ENCODE measurements at places on chromosomes 7 and 10.

- DNase-seq: peak; percentile 90
These were observed at the start of gene AKR1E2 for GRCh38 chr10:4825868-4826791. Gene AKR1E2, plus strand, starts transcription at chr10:4826207. Its CDS starts 118 bp downstream, at chr10:4826325.

DNA sequence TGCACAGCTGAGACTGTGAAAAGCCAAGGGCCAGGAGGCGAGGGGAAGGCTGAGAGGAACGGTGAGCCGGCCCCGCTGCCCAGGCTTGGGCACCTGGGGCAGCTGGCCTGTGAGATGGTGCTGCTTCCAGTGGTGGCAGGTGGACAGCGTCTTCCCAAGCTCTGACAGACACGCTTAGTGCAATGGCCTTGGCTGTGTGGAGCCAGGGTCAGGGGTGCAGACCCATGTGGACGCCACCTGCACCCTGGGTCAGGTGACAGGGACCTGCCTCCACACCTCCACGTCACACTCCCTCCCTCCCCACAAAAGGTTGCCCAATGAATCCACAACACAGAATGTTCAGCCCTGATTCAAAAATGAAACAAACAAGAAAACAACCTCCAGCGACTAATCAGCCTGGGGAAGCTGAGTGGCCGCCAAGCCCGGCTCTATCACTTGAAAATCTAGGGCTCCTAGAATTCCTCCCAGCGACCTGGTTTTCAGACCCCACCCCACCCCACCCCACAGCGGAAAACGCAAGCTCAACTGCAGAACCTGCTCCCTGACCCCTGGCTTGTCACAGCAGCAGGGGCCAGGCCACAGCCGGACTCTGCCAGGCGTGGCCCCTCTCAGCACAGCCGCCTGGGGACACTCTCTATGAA is 54.3 kb downstream of the PRKAG2 start:
- DNase-seq: no peak

DNA sequence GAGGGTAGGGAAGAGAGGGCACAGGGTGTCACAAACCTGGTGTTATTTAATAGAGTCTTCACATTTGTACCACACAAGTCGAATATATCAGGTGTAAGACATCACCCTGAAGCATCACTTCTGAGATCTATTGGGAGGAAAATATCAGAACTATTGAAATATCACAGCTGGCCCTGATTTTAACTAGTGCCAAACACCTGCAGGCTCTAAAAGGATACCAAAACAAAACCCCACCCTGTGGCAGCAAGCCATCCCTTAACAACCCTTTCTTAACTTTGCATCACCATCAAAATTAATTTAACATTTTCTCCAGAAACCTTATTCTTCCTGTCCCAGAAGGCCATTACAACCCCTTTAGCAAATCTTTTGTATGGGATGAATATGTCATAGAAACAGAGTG is 365.4 kb downstream of the SUGCT start:
- no peak for DNase-seq

DNA sequence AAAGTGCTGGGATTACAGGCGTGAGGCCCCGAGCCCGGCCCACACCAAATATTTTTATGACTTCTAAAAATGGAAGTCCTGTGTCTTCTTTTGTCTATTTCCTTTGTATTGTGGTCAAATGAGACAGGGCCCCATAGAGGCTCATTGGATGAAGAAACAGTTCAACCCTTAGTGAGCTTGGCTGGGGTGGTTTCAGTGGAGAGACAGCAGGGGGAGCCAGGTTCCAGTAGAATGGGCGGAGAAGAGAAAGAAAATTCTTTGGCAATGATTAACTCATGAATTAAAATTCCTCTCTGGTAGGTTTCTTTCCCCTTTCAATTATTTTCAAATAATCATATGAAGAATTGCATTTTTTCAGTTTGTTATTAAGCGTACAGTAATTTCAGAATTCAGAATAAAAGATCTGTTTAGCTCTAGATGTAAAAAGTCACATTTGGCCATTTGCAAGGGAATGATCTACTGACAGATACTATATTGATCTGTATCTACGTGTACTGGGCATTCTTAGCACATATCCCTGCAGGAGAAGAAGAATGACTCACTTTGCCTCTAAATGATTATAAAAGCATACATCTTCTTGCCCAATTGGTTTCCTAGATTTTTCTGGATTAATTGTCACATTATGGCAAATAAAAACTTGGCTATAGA is 43.2 kb downstream of the PNLIPRP3 start:
- no peak for DNase-seq

DNA sequence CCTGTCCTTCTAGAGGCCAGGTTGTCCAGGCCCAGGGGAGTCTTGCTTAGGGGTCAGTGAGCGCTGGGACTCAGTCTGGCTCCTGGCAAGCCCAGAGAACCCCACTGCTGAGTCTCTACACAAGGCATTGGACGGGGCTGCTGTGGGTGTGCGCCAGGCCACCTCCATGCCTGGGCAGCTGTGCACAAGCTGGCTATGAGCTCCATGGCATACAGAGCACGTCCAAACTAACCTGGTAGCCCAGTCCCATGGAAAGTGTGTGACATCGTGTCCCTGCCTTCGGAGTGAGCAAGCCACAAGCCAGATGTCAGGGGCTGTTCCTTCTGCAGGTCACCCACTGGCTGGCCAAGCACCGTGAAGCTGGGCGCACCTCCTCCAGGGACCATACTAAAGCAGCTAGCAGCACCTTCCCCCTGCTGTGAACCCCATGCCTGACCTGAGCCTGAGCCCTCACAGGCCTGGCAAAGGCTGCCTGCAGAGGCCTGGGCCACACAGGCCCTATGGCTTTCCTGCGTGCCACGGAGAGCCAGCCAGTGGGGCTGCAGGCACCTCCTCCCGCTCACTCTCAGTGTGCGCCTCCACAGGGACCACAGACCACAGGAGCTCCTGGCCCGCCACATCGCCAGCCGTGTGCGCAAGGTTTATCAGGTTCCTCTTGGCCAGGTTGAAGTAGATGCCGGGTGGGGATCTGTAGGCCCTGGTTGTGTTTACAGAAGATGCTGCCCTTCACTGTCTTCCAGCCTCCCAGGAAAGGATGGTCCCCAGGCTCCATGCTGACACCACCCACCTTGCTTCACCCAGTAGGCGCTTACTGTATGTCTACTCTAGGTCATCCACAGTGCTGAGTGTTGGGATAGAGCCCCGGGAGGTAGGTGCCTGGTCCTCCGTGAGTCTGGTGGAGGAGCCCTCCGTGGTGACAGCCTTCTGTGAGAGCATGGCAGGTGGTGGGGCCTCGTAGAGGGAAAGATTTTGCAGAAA is 219.7 kb downstream of the EBF3 start:
- DNase-seq: no peak

DNA sequence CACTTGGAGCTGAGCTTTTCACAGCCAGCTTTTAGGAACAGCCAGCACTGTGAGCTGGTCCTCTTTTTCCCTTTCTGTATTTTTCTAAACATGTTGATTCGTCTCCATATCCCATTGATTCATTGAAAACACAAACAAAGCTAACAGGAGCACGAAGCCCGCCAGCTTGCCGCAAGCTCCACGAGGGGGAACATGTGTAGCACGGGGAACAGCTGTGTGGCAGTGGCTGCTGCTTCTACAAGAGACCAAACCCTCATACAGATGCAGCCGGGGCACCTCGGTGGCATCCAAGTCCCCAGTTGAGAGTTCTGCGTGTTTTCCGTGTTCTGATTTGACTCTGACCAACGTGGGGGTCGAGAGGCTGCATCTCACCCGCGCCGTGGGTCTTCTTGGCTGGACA is 80.8 kb upstream of the SH2B2 start:
- no peak for DNase-seq

Data from CD4-positive, alpha-beta T cell treated with Interferon alpha-2 for 1 hour (primary cell).